ENCODE measurements at places on chromosomes 3 and 15. TPM values are rescaled to one million over a fixed set of nuclear protein-coding genes. Genes with fewer than 3 reads are reported as not detected.

DNA sequence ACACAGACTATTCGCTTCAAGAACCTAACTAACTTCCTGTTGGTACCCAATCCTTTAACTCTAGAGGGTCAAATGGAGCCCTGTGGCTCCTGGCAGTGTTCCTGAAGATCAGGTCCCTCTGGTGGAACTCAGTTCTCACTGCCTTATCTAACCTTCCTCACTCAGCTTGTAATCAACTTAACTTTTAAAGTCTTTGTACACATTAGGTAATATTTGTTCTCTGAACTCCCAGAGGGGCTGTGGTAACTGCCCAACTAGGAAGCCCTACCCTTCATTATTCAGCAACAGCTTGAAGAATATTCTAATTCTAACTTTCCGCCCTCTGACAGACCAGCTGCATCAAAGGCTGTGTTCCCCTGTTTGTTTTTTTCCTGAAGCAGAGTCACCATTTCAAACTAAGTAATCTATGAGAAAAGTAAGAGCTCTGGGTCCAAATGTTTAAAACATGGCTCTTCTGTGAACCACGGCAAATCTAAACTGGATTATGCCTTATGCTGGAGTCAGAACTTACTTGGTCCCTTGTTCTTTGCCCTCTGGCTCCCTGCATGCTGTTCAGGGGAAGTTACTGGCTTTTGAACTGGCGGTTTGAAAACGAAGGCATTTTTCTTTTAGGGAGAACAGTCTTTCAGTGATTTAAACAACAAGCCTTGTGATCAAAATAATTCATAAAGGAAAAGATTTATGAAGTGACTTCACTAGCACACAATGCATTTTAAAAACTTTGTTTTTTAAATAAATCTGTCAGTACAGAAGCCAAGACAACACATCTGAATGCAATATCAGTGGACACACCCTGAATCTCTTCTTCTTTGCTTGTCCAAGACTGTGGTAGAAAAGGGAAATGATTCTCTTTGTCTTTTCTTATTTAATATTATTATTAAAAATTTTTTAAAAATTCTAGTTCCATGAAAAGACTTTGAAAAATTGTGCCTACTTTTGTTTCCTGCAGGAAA, 365.6 kb downstream of the TIGIT start:
- no peak for DNase-seq

- no peak for DNase-seq
These were observed 14.1 kb upstream of the AHSG start for GRCh38 chr3:186598794-186599141.

The TICRR gene
- 25.7 TPM for total RNA-seq

DNA sequence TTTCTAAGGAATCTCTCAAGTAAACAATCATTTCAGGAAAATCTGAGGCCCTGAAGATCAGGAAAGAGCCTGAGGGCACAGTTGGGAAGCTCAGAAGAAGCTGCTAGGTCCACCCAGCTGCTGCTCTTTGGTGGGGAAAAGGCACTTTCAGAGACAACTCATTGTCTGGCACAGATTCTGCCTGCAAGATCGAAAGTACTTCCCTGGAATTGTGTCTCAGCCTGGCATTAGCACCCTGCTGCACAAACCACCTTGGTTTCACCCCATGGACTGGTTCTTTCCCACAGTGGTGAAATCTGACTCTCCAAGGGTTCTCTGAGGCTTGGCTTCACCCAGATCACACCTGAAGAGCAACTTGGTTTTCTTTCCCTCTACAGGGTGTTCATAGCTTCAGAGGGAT, 18.7 kb downstream of the THRB start:
- DNase-seq = no peak

DNA sequence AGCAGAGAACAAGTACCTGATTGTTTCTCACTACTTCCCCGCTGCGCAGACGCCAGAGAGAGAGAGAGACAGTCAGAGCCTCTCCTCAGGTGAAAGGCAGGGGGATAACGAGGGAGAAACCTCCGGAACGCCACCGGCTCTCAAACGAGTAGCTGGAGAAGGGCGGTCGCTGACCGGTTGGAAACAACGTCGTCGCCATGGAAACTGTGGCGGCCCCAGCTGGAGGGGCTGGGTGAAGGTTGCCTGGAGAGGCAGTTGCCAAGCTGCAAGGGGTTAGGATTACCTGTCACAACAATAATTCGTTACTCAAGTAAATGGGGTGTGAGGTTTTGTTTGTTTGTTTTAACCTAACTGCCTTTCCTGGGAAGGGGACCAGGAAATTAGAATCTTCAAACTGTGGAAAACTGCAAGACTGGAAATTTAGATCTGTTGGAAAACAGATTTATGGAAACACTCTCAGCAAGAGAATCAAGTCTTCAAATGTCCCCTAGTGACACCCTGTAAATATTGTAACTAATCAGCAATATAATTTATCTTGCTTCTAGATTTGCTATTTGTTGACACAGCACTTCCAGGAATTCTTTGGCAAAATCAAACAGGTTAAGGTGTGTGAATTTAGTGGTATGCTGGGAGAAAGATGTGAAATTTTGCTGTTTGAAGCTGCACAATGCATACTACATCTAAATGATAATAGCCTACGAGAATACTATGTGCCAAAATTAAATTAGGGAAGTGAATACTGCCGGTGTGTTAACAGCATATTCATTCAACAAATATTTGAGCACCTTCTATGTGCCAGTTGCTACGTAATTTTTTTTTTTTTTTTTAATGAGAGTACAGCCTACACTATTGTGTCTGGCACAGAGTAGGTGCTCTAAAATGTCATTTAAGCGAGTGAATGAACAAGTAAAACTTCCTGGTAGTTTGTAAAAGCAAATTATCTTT, at the start of gene DNAH12:
DNAH12 (minus strand) TSS at position 164 of the 945 bp plus-strand sequence. CDS start 1,474 bp downstream, outside the sequence.
- peak; percentile 49 for DNase-seq

Data from activated CD4-positive, alpha-beta T cell treated with anti-CD3 and anti-CD28 coated beads for 36 hours (primary cell).